ENCODE measurements at places on chromosomes 11 and 22.
A peak's percentile ranks its signal among the peaks of the same experiment; 100 is the strongest.

DNA sequence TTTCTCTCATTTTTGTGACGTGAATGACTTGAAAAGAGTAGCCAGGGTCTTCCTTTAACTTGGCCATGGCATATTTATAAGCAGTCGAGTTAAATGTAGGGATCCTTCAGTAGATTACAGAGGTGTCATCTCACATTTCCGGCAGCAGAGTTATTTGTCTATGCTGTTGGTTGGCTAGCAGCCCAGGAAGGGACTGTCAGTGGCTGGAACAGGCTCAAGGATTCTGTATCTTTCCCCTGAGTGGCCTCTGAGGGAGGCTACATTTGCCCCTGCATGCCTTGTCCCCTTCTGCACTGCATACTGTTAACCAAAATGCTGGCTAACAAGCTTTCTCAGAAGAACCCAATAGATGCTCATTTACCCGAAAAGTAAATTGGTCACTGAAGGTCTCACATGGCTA, 187.6 kb downstream of the PGR start:
- DNase-seq, result no peak

GRCh38 chr11:93444617-93445073, 98.5 kb downstream of the SMCO4 start:
- DNase-seq, result peak; percentile 12

- no peak for DNase-seq
Measured at GRCh38 chr22:43750751-43751150, 61.4 kb downstream of the EFCAB6 start.

- DNase-seq, result no peak
Measured at GRCh38 chr11:48141475-48142122, 75.0 kb upstream of the OR4B1 start.

DNA sequence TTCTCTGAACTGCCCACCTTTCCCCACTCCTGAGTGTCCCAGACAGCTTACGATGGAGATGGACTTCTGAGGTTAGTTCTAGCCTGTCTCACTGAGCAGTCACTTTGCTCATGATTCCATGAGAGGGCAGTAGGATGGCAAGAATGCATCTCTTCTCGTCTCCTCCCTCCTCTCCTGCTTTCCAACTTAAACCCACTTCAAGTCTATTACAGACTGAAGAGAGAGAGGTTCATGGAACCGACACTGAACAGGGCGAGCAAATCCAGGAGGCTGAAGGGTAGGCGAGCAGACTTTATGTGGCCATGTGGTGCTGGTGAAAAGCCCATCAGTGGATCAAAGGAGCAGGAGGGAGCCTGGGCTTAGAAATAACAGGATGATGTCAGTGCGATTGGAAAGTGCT, 38.6 kb downstream of the CEP164 start:
- no peak for DNase-seq

DNA sequence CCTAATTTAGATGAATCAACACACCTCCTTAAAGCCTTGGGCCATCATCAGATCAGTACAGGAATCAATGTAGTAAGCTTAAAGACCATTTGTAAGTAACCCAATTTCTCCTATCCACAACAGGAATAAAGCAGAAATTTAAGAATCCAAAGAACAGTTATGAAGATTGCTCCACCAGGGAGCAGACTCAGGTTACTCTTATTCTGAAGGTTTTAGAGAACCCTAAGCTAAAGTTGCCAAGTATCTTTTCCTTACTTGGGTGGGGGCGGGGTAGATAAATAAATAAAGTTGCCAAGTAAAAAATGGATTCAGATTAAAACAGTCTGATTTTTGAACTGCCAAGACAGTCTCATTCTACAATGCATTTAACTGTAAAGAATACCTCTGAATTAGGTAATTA, 18.1 kb downstream of the CKAP5 start:
- DNase-seq, result no peak

- no peak for DNase-seq
Measured at GRCh38 chr11:16160146-16160545, 196.2 kb downstream of the SOX6 start.

DNA sequence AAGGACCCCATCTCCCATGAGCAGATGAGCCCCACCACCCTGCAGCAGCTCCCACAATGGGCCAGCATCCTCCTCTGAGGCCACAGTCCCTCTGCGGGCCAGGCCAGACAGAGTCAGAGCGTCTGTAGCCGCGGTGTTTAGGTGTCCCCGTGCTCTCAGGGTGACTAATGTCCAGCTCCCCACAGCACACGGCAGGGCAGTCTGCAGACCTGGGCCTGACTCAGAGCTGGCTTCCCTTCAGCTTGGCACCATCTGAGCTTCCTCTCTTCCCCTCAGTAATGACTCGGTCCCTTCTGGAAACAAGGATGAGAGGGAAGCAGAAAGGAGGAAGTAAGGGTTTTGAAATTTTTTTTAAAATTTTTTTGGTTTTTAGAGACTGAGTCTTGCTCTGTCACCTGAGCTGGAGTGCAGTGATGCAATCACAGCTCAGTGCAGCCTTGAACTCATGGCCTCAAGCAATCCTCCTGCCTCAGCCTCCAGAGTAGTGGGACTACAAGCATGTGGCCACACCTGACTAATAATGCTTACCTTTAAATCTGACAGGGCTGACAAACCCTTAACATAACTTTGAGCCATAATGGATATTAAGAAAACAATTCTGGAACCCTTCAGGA, 28.5 kb downstream of the LRRC74B start:
- DNase-seq, result no peak

DNA sequence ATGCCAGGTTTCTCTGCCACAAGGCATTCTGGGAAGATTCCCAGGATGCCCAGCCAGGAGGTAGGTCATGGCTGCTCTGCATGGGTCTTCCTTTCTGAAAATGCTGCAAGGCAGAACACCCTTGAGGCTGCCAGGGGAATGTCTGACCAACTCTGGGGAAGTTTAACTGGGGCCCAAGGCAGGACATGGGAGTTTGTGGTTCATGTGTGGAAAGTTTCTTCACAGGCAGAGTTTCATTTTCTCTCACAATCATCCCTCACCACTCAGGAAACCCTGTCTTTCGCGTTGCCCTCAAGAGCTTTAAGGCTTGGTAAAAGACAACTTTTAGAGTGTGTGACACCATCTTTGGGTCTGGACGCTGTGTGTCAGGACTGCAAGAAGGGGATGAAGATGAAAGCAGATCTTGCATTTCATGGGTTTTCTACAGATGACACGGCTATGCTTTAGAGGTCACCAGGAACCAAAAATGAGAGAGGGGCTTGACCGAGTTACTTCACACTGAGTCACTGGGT, 133.5 kb downstream of the CD44 start:
- DNase-seq, result peak; percentile 20

- DNase-seq, result no peak
Measured at GRCh38 chr22:38834991-38835390, 8.8 kb downstream of the NPTXR start.

DNA sequence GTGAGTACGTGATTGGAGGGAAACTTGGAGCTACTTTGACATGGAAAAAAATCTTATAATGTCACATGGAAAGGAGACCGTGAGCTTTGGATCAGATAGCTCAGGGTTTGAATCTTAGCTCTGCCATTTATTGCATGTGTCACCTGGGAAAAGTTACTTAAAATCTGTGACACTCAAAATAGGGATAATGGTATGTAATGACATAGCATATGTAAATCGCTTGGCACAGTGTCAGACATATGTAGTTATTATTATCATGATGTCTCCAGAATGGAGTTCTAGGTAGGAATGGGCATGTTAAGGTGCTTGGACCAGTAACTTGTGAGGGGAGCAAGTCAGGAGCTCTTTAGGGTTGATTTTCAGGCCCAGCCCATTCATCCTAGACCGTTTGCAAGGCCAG, 75.8 kb downstream of the GRIK4 start:
- no peak for DNase-seq

DNA sequence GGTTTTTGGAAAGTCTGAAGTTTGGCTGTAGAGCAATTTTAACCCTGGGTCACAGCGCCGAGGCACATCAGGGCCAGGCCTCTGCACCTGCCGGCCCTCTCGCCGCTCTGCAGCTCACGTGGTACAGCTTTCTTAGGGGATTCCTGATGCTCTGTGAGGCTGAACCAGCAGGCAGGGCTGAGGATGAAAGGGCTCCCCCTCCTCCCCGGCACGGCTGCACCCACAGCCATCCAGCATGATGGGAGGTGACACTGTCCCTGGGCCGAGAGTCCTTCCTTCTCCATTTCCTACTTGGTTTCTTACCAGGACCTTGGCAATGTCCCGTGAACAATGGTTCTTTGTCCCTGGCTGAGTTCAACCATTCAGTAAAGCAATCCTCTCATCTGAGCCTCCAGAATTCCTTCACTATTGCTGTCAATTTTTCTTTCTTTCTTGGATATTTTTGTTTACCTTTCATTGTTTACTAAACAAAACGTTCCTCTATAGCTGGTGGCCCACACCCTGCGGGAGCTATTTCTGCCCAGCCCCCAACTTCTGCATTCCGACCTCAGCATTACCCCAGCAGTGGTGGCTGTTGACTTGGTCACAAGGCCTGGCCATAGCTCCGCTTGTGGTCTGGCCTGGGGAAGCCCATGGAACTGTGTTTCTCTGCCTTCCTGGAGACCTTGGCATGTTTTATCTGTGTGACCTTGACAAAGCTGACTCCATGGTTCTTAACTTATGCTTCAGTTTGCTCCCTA, 172.8 kb upstream of the B3GAT1 start:
- no peak for DNase-seq

- DNase-seq, result no peak
Measured at GRCh38 chr11:97761175-97761574, 1259.6 kb upstream of the CNTN5 start.

- peak; percentile 90 for DNase-seq
Measured at GRCh38 chr11:85663753-85664614, 945 bp downstream of the CREBZF start.

GRCh38 chr11:40384991-40385390, 1074.5 kb downstream of the LRRC4C start:
- DNase-seq, result no peak

DNA sequence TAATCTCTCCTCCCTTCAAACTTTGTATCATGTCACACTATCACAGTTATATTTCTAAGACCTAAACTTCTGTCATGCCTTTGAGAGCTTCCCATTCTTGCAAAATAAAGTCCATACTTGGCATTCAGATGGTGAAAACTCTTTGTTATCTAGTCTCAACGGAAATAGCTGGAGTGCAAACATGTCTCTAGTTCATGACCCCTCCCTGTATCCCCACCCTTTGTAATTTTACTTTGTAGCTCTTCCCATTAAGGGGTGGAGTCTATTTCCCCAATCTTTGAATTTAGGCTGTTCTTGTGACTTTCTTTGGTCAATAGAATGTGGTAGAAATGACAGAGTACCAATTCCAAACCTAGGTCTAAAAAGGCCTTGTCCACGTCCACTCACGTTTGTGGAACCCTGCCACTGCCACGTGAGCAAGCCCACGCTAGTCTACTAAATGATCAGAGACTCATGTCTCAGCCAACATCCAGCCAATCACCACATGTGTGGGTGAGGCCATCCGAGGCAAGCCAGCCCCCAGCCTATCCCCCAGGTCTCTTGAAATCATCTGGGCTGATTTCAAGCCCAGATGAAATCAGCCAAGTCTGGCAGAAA, 23.4 kb downstream of the SLN start:
- DNase-seq, result no peak

DNA sequence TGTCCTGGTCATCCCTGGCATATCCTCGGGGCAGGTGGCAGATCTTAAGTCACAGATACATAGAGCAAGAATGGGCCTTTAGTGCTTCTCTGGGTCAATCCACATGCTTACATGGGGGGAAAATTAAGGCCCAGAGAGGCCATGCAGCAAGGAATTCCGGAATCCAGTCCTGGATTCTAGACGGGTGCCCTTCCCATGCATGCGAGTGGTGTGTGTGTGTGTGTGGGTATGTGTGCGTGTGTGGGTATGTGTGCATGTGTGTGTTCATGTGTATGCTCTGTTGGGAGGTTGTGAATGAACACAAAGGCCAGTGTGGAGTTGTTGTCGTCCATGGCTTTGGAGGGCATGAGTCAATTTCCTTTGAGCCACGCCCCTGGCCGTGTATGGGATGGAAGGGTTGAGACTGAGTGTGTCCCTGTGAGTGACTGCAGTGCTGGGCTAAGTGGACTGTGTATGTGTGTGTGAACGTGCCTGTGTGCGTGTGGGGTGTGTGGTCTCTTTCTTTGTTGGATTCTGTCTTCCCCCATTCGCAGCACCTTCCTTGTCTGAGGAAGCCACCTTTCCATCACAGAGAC, 33.4 kb upstream of the EIF3D start:
- DNase-seq, result no peak

GRCh38 chr11:111365722-111366559, 13.1 kb downstream of the POU2AF1 start:
- no peak for DNase-seq

GRCh38 chr11:70616938-70617654, 218.8 kb downstream of the CTTN start:
- DNase-seq, result no peak

- DNase-seq, result no peak
Measured at GRCh38 chr22:33024626-33025025, 33.6 kb downstream of the SYN3 start.

- DNase-seq, result no peak
Measured at GRCh38 chr11:65438257-65439151, 15.9 kb downstream of the NEAT1 start.

DNA sequence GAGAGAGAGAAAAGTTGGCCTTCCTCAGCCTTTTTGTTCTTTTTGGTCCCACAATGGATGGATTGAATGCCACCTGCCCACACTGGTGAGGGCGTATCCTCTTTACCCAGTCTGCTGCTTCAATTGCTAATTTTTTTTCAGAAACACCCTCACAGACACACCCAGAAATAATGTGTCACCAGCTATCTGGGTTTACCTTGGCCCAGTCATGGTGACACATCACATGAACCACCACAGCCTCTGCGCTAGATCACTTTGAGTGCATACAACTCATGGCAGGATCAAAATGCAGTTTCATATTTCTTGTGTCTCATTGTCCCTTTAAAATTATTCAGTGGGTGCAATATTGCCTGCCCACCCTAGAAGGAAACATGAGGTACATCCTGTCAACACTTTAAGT, 63.3 kb downstream of the ADAMTS15 start:
- no peak for DNase-seq

DNA sequence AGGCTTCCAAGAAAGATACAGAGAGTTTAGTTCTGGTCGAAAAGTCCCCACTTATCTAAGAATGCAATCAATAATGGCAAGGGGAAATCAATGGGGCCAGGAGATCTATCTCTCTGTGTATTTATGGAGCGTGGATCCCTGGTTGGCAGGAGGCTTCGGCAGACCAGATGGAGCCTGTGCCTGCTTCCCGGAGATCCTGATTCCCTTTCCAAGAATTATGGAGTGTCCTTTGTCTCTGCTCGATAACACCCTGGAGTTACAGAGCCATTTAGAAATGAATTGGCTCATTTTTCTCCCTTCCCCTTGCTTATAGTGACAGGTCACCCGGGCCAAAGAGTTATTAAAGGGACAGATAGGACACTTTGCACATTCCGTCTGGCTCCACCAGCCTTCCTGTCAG, 92.4 kb downstream of the ISX start:
- no peak for DNase-seq

DNA sequence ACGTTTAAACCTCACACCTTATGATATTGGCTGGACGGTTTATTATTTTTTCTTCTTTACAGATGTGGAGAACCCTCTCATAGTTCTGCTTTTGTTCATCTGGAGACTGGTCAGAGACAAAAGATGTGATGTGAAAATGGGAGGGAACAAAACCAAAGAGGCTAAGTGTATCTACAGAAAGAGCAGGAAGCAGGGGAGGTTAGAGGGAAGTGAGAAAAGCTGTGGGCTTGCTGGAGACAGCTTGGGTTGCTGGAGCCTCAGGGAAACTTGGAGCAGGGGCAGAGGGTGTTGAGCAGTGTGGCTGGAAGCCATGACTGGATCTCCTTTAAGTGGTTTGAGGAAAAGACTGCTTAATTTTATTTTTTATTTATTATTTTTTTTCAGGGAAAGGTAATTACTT, 79.0 kb upstream of the SNX19 start:
- no peak for DNase-seq

GRCh38 chr11:116840224-116840745, 2.9 kb upstream of the APOA1 start:
- DNase-seq, result no peak

GRCh38 chr22:49574881-49575702, 252.6 kb downstream of the BRD1 start:
- no peak for DNase-seq

All from activated CD4-positive, alpha-beta T cell treated with anti-CD3 and anti-CD28 coated beads, Interleukin-2, amount 50 U/mL, for 1 hour (primary cell).